ENCODE measurements at places on chromosomes 6 and 20.

GRCh38 chr6:26016245-26016962, 53.8 kb downstream of the TRIM38 start:
- no peak for DNase-seq

DNA sequence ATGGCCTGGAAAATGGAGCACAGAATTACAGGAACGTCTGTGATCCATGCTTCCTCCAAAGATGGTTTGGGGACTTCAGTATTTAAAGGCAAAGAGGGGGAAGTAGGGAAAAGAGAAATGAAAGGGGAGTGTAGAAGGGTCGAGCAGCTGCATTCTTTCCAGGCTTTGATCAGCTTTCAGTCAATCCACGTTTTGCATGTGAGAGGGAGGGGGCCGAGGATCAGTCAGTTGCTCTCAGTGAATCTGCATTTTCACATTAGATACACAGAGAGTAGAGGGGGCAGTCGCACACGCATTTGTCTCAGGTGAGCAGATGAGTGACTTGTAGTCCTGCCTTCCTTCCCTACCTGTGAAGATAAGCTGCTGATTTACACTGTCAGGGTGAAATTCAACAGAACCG, 78.8 kb downstream of the FOXF2 start:
- no peak for DNase-seq

DNA sequence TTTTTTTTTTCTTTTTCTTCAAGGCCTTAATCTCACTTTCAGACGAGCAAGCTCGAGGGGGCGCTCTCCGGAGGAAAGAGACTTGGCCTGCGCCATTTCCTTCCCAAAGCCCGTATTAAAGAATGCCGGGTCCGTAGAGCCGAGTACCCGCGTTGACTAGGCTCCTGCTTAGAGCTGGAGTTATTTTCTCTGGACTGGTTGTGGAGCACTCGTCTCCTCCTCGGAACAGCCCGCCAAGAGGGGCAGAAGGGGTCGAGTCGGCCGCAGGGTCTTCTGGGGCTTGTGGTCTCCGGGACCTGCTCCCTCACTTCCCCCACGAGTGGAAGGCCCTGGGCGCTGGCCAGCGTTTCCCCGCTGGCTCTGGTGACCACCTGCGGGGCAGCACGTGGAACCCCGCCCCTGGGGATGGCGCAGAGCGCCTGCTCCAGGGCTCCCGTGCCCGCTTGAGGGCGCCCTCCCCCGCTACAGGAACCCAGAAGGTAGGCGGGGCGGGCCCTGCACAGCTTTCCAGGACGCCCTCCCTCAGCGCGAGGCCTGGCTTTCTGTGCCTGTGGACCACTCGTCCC, 2.7 kb upstream of the MEI4 start:
- DNase-seq = peak; percentile 44

GRCh38 chr20:25233016-25233772, 14.7 kb upstream of the PYGB start:
- peak; percentile 87 for DNase-seq

DNA sequence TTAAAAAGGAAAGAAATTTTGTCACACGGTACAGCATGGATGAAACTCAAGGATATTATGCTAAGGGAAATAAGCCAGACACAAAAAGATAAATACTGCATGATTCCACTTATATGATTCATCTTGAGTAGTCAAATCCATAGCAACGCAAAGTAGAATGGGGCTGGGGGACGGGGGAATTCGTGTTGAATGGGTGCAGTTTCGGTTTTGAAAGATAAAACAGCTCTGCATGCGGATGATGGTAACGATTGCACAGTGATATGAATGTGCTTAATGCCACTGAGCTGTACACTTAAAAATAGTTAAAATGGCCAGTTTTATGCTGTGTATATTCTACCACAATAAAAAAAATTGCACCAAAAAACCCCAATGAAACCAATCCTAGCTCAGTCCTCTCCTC, 52.9 kb upstream of the SIRPA start:
- DNase-seq = no peak

All from mucosa of gallbladder (tissue), 1 donor.